ENCODE measurements at places on chromosomes 7 and 10.

GRCh38 chr7:5320802-5321396 is 38.2 kb downstream of the SLC29A4 start:
- DNase-seq: no peak

GRCh38 chr10:96973809-96974747 is 142.0 kb downstream of the LCOR start:
- peak; percentile 50 for DNase-seq

DNA sequence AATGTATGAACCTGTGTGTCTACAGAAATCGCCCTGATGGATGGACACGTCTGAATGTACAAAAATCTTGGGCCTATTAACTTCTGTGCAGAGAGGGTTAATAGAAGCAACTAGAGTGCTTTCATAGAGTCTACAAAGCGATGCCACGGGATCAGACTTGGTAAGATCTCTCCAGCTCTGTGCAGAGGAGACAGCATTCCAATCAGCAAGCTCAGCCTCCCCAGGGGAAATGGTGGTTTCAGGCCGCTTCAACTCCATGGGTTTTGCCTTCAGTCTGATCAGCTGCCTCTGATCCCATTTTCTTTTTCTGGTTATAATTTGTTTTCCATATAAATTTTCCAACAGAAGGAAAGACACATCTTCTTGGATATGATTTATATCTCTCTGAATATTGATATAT is 35.1 kb upstream of the COBL start:
- DNase-seq: no peak

DNA sequence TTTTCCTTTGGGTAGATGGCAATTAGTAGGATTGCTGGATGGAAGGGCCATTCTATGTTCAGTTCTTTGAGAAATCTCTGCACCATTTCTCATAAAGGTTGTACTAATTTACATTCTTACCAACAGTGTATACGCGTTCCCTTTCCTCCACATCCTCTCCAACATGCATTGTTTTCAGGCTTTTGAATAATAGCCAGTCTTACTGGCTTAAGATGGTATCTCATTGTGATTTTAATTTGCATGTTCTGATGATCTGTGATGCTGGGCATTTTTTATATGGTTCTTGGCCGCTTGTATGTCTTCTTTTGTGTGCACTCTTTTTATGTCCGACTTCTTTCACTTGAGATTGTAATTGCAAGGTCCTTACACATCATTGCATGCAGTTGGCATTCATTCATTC is 11.7 kb downstream of the CLIP2 start:
- DNase-seq: no peak

- DNase-seq: no peak
Observed at GRCh38 chr10:31757831-31758230, 170.8 kb downstream of the ARHGAP12 start.

GRCh38 chr10:80702143-80702542 is 164.4 kb downstream of the SH2D4B start:
- DNase-seq: peak; percentile 12

DNA sequence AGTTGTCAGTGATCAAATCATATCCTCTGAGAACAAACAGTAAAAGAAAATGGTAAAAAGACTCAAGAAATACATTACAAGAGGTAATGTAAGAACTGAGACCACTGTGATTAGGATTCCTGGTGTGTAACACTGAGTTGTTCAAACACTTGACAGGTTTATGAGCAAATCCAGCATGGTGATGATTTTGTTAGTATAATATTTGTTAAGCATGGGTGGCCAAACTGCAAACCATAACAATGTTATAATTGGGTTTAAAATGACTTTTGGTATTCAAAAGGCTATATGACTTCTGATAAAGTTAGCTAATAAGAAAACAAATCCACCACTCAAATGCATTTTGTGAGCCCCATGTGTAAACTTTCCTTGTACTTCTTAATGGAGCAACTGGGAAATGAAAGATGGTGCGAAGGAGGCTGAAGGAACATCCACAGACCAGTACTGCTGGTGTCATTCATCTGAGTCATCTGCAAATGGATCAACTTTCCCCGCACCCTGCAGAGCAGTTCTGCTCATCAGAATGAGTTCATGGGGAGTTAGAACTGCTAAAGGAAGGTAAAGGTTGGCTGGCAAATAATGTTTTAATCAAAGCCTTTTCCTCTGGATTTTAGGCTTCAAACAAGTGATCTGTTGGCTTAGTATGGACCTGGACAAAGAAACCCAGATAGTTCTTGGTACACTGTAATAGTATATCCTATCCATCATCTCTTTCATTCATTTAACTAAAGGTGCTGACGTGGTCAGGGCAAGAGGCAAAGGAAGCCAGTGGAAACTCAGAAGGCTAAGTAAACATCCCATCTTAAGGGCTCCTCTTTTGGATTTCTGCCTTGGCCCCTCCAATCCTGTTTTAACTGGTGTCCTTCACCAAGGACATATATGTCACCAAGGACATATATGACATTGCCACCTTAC is 45.0 kb downstream of the AFAP1L2 start:
- DNase-seq: no peak

DNA sequence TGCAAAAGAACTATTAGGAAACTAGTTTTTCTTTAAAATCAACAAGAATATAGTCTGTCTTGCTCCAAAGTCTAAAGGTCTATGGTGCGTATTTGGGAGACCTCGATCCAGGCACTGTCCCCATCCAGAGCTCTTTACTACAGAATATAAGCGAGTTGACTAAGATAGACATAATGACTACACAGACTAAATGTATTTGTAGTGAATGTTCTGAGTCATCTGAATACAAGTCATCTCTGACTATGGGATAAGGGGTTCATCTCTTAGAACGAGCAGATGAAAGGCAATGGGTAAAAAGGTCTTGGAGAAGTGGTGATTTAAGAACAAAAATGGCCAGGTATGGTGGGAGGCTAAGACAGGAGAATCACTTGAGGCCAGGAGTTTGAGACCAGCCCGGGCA is 136.0 kb upstream of the RSU1 start:
- DNase-seq: no peak

DNA sequence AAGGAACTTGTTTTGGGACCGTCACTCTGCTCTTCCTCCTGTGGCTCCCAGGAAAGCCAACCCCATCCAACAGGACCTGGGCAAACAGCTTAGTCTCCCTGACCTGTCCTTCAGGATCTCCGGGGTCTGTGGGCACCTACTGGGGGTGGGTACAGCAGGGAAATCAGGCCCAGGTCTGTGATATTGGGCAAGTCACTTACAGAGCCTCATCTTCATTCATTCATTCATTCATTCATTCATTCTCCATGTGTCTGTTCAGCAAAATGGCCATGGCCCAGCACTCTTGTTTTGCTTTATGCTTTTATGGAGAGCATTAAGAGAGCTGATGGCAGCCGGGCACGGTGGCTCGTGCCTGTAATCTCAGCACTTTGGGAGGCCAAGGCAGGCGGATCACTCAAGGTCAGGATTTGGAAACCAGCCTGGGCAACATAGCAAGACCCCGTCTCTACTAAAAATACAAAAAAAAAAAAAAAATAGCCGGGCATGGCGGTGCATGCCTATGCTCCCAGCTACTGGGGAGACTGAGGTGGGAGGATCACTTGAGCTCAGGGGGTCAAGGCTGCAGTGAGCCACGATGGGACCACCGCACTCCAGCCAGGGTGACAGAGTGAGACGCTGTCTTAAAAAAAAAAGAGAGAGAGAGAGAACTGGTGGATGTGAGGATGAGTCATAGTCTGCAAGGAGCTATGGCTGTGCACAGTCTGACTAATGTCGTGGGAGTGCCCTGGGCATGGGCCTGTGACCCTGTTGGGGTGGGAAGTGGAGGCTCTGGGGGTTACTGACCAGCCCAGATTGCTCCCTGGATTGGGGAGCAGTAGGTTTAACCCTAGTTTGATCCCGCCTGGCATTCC is 54.3 kb downstream of the CLIP2 start:
- no peak for DNase-seq

DNA sequence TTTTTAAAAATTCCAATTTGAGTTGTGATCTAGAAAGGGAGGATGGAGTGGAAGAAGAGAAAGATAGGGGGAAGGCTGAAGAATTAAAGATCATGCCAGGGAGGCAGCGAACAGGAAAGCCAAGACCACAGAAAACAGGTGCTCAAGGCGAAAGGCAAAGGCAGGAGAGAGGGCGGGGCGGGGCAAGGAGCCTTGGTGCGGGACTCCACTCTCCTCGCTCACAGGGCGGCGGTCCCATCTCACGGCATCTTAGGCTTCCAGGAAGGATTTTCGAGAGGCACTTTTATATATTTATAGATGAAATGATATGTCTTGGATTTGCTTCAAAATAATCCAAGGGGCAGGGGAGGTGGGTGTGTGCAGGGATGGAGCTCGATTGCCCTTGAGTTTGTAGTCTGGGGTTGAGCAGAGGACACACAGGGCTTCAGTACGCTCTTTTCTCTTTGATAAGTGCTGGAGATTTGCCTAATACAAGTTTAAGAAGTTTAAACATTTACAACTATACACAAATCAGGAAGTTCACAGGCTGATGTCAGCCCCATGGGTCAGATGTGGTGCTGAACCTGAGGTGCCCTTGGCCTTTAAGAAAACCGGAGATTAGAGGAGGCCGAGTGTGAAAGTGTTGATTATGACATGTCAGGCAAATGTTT is 161.1 kb downstream of the PRKAG2 start:
- DNase-seq: no peak

DNA sequence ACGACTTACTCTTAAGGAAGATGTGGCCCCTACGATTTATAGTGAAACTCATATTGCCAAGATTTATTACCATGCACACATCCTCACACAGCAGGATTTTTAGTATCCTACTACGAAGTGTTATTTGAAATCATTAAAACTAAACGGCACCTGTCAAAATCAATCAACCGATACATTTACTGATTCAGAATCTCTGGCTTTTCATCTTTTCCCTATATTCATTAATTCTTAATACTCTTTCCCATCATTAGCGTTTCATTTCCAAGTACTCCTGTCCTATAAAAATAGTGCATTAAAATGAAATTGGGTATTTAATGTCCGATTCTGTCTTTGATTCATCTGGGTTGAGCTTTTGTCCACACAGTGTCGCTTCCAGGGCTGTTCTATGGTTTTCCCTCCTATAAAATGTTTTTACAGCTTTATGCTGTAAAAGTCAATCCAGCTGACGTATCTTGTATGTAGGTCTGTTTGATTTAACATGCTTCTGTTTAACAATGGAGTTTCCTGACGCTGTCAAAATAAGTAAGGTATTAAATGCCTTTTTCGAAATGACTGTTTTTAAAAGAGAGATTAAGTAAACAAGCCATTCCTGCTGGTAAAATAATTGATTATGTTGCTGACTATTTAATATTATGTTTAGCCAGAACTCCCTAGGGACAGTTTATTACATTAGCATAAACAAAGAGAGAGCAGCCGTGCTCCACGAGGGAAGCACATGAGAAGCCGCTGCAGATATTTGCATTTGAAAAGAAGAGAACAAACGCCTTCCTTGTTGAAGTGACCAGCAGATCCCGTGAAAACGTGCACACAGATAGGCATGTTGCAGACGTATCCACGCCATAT is 22.3 kb upstream of the SFMBT2 start:
- no peak for DNase-seq

GRCh38 chr10:132972986-132973902 is 30.9 kb upstream of the CFAP46 start:
- DNase-seq: no peak

DNA sequence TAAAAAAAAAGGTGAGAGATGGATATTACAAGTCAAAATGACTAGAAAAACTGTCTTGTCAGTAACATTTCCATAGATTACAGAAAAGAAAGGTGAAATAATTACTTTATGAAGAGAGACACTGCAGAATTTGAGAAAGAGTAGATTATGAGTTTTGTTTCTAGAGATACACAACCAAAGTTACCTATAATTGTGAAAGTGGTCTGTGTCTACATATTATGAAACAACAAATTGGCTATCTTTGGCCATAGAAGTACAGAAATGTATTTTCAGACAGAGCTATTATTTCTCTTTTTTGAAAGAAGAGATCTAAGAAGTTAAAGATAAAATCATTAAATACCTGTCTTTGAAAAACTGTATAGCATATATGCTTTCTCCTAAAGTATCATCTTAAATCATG is 30.1 kb downstream of the KCND2 start:
- no peak for DNase-seq

DNA sequence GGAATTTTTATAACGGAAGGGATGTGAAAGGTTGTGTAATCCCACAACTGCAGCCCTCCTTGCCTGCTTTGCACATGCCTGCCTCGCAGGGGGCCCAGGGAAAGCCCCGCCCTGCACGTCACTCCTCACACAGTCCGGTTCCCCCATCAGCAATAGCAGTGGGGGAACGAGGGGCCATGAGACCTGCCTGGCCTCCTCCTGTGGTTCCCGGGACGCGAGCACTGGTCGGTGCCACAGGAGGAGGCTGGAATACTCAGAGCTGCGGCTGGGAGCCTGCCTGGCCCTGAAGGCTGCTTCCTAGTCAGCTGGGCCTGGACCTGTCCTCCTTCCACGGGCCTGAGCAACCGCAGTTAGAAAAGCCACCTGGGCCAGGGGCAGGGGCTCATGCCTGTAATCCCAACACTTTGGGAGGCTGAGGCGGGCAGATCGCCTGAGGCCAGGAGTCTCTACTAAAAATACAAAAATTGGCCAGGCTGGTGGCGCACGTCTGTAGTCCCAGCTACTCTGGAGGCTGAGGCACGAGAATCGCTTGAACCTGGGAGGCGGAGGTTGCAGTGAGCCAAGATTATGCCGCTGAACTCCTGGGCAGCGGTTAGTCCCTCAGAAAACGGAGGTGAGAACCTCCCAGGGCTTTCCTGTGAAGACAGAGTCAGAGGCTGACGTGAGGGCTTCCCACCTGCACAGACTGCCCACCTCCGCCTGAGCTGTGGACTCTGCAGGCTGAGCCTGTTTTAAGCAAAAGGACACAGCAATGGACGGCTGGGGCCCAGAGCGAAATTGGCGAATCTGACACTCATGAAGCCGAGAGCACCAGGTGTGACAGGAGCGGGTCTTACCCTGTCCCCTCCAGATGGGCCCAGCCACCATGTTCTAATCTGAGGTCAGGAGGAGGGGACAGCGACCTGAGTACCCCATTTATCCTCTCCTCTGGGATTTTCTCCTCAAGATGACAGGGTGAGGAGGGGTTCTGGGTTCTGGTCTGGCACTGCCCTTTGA is 52.9 kb downstream of the VIPR2 start:
- no peak for DNase-seq

GRCh38 chr7:45215601-45216062 is 58.0 kb downstream of the RAMP3 start:
- no peak for DNase-seq

GRCh38 chr7:28517206-28517605 is 104.9 kb downstream of the CREB5 start:
- peak; percentile 32 for DNase-seq

DNA sequence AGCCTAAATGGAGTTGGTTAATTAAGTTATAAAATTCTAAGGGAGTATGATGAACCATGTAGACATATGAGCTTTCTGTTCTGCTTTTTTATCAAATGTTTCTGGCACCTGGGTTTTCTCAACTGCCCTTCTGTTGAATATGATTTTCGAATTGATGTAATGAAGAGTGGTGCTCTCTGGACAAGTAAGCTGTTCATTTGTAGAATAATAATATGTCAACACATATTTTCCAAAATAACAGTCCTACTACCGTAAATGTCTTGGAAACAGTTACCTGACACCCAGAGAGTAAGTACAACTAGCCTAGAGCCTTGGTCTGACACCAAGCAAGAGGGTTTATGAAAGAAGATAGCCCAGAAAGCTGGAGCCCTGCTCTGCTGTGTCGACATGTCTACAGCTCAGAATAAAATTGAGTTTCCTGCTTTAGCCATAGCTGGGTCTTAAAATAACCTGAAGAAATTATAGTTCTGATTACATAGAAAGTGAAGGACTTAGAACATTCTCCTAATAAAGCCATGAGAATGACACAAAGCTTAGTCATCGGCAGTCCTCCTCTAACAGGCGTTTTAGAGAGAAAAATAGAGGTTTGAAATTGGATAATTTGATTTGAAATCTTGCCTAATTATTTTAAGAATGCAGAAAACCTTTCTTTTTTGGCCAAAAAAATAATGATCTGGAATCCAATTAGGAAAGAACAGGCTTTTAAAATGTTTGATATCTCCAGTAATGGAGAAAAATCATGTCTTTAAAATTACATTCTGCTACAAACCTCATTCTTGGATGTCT is 25.1 kb downstream of the HDAC9 start:
- no peak for DNase-seq

Data from muscle of back (tissue), 13 donors.